HTR-8/SVneo (cell line): ENCODE measurements at places on chromosomes 5 and 9.

- DNase-seq, result no peak
Observed at GRCh38 chr5:78727786-78728761, 79.5 kb upstream of the LHFPL2 start.

GRCh38 chr9:85278769-85279168, 463.0 kb downstream of the AGTPBP1 start:
- DNase-seq, result no peak

DNA sequence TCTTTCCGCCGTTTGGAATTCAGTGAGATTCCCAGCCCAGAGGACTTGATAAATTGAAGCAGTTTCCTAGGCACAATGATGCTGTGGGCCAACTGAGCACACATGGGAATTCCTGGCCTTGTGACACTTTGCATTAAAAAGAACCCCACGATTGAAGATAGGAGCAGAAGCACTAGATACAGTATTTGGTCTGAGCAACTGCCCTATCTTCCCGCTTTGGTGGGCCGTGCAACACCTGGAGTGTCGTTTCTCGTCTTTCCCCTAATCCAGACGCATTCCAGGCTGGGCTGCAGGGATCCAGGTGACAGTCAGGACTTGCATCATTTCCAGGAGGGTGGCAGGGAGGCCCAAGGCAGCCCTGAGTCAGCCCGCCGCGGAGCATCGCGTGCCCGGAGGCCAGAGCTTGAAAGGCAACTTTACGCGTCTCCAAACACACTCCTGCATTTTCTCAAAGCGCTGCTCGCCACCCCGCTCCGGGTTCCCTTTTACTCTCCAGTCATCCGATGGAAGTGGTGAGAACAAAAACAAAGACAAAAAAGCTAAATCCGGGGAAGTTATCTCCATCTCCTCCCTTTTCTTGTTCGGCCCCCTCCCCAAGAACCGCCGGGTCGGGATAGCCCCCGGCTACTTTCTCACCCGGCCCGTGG, 753 bp upstream of the STC2 start:
- peak; percentile 29 for DNase-seq

- no peak for DNase-seq
Observed at GRCh38 chr9:105416840-105417239, 31.0 kb upstream of the FSD1L start.

DNA sequence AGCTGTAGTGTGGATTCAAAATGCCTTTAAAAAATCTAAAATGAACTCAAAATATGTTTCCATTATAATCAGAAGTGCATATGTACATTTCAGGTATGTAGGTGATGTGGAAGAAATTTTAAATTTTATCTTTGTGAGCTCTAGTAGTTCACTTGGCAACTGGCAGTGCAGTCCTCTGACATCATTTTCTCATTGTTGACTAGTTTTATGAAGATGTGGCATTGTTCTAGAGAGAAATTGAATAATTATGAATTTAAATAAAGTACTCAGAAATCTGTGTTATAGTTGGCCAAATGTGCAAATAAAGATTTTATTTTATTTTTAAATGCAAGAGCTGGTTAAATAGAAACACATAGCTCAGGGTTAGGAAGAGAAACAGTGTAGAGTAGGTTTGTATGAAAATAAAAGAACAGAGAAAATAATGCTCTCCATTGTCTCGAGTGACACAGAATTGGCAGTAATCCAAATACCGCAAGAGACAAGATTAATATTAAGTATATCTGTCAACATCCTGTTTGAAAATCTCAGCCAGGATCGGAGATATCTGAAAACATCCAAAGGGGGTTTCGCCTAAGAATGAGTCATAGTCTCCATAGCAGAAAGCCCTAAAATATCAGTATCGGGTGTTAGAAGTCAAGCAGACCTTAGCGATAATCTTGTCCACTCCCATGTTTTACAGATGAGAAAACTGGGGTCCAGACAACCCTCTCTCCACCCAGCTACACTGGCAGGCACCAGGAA, 189.4 kb downstream of the CCDC192 start:
- DNase-seq, result peak; percentile 56

GRCh38 chr9:91320299-91320698, 41.4 kb downstream of the AUH start:
- no peak for DNase-seq

GRCh38 chr9:84504360-84504759, 163.8 kb upstream of the SLC28A3 start:
- DNase-seq, result no peak

GRCh38 chr5:171410181-171410580, 9.3 kb upstream of the FGF18 start:
- DNase-seq, result no peak

GRCh38 chr5:25056836-25057235, 412.1 kb upstream of the CDH10 start:
- DNase-seq, result no peak

- no peak for DNase-seq
Observed at GRCh38 chr9:81268048-81268447, 421.3 kb downstream of the TLE1 start.

GRCh38 chr9:132250324-132251262, 88.7 kb downstream of the NTNG2 start:
- no peak for DNase-seq

DNA sequence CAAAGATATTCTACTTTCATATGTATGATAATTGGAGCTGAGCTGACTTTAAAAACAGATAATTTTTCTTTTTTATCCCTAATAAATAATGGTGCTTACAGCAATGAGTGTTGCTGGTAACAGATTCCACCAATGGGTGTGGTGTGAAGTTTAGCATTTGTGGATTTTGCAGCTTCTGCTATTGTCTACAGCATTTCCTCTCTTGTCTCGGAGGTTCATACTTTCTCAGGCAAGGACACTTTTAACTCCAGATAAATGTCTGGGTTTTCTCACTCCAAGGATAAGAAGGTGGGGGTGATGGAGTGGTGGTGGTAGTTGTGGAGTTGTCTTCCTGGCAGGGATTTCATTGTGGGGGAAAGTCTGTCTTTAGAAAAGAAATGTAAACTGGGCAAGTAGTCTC, 120.0 kb upstream of the CDKN2B start:
- DNase-seq, result no peak

DNA sequence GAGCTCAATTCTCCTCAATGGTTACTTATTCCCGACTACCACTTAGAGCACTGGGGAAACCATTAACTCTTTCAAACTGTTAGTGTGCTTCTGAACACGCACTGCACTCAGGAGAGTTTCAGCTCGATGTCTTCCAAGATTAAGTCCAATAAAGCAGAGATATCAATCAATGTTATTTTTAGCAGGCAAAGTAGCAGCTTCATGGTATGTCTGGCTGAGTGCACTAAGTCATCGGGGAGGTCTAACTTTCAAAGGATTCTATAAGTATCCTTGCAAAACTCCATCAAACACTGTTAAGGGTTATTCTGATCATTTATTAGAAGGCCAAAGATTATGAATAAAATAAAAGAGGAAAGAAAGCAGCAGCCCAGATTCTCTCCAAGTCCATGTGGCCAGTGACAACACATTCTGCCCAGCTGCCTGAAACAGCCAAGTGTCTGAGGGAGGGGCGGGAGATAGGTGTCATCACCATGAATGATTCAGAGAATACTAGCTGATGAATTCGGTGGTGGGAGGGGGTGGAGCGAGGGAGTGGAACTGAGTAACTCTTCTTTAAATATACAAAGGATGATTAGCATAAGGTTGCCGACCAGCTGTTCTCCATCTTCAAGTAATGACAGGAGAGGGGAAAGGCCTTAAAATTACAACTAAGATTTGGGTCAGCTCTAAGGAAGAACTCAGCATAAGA, 21.3 kb downstream of the NREP start:
- peak; percentile 63 for DNase-seq

GRCh38 chr5:132013711-132014110, 2.3 kb upstream of the ACSL6 start:
- no peak for DNase-seq

DNA sequence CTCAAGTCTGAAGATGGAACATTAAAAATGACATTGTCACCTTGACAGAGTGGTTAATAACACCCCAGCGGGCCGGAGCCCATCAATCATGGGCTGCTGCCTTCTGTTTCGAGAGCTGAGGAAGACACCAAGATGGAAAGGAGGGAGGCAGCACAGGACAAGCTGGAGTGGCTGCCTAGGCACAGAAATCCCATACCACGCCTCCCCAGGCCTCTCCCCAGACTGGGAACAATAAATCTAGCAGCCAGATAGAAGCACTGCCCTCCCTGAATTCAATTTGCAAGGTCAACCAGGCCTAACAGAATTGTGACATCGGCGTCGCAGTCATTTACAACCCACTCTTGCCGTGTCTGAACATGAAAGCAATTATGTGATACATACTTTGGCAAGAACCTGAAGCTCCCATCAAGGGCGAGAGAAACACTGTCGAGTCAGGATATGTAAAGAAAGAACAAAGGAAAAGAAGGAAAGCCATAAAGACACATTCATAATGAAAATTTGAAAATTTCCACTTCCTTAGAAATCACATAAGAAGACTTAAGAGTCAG, 35.4 kb upstream of the ZNF354A start:
- DNase-seq, result no peak

- no peak for DNase-seq
Observed at GRCh38 chr9:105900123-105900522, 205.8 kb downstream of the TMEM38B start.

DNA sequence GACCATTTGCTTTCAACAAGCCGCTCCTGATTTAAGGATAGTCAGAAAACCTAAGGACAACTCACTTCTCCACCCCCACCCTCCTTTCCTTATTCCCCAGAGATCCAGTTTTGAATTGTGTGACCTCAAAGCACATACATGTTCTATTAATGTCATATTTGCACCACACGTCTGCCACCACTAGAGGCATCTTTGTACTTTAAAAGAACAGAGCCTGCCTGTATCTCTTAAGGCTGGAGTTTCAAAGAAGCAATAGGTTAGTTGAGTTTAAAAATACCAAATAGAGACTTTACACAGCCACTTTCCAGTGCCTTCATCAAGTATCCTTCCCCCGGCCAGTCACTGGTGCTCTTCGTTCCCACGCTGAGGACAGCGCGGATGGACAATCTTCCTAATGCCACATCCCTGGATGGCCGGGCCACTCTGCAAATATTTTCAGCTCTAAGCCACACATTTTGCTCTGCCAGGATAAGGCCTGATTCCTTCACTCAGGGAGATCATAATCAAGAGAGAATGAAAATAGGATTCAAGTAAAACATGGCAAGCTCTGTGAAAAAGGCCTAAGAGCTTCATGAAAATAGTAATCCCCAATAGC, 146.3 kb downstream of the SNCAIP start:
- DNase-seq, result peak; percentile 14

- no peak for DNase-seq
Observed at GRCh38 chr5:81936066-81936465, 35.8 kb upstream of the ATG10 start.
